Panc1 (cell line): ENCODE measurements at places on chromosomes 2 and 18.
A peak's percentile ranks its signal among the peaks of the same experiment; 100 is the strongest.

- DNase-seq: no peak
These were observed 245.8 kb downstream of the ZEB2 start for GRCh38 chr2:144274131-144274530.

GRCh38 chr2:177331466-177331997 is 61.0 kb upstream of the AGPS start:
- no peak for DNase-seq

DNA sequence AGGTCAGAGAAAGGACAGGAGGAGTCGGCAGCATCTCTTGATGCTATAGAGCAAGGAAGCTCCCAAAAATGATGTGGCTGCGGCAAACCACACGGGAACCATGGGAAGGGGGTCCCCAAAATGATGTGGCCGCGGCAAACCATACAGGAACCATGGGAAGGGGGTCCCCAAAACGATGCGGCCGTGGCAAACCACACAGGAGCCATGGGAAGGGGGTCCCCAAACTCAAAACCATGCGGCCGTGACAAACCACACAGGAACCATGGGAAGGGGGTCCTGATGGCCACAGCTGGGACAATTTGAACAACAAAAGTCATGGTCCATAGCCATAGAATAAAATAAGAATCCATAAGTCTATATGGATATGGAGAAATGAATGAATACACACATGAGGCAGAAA is 58.4 kb upstream of the GLI2 start:
- DNase-seq: no peak

DNA sequence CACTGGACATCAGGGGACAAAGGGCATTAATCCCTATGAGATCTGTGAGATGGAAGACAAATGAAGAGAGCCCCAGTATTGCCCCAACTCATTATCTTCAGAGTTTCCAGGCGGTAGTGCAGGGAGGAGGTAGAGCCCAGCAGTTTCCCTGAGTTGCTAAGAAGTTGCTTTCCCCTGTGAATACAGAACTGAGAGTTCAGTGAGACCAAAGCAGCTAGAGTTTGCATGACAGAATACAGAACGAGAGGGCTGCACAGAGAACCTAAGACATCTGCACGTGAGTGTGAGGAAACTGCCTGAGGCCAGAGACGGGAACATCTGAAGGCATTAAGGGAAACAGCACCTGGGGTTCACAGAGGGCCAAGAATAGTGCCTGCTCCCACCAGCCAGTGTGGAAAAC is 18.1 kb upstream of the PGAP1 start:
- DNase-seq: no peak

- DNase-seq: no peak
These were observed 8.4 kb downstream of the L3MBTL4 start for GRCh38 chr18:6406075-6406909.

DNA sequence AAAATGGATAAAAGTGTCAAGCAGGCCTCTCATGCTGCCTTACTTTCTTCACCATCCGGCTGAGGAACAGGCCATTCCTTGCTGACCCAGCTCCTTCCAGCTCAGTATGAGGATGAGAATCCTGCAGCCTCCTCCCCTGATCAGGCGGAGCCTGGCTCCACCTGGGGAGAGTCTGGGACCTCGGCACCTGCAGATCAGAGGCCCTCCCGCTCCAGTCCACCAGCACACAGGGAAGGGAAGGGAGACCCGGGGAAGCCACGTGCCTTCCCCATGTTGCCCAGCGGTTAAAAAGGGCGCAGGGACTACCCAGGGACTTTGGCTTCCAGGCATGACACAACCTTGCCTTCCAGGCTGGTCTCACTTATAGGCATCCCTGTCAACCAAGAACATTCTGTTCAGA is 172.0 kb downstream of the NDUFA10 start:
- no peak for DNase-seq

DNA sequence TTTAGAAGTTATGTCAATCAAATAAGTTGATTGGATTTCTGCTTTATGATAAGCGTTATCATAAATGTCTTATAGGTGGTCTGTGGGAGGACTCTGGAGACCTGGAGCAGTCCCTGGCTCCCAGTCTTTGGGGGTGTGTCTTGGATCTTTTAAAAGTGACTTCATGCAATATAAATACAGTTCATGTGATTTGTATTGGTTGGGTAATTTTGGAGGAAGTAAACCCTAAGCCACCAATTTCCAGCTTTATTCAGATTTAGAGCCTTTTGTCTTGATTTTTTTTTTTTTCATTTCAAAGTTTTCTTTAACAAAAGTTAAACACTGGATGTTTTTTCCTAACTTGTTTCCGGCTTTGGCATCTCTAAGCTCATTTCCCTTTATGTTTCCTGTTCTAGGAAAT is 68.8 kb downstream of the MAP4K4 start:
- DNase-seq: no peak

DNA sequence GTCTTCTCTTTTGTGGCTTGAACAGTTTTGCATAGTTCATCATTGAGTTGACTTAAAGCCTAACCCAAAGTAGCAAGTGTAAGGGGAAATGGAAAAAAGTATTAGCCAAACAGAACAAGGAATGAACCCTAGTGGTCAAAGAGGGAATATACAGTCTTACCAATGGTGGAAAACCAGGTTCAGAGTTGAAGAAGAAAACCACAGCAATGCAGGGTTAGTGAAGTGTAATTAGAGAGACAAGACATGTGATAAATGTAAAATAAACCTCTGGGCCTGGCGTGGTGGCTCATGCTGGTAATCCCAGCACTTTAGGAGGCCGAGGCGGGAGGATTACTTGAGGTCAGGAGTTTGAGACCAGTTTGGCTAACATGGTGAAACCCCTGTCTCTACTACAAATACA is 2.4 kb downstream of the TTN start:
- DNase-seq: no peak

- no peak for DNase-seq
These were observed 2.0 kb downstream of the SATB2 start for GRCh38 chr2:199455545-199456382.

DNA sequence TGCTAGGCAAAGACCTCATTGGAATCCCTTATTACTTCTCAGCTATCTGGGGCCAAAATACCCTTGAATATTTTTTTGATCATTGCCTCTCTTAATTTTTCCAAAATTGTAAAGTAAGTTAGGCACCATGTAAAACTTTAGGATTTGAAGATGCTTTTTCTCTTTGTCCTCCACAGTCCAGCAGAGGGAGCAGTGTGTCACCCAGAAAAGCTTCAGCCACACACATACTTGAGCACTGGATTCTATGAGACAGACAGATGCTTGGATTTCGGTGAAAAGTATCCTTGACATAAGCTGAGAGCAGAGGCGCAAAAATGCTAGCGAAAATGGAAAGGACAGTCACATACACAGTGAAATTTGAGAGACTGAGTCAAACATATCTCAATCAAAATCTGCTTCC is 74.7 kb upstream of the KCNJ3 start:
- peak; percentile 20 for DNase-seq

DNA sequence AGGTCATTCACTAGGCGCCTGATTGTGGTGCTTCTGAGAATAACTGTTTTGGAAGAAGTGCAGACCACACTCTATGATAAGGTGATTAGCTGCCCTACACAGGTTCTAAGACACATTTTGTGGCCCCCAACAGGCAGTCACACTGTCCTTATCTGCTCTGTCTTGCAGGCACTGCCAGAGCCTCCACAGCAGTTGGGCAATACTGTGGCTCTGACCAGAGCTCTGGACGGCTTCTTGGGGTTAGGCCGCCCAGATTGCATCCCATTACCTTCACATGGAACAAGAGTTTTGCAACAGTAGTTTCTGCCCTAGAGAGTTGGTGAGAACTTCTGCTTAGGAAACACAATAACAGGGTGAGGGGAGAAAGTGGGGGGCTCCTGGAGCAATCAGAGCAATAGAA is 22.7 kb downstream of the RUFY4 start:
- DNase-seq: no peak

GRCh38 chr18:13003466-13003896 is 12.3 kb downstream of the CEP192 start:
- DNase-seq: no peak

- DNase-seq: no peak
These were observed 36.9 kb downstream of the SCN9A start for GRCh38 chr2:166338831-166339339.

- no peak for DNase-seq
These were observed 40.5 kb upstream of the KIDINS220 start for GRCh38 chr2:8877894-8878293.

GRCh38 chr2:202821206-202822160 is 50.1 kb downstream of the ICA1L start:
- DNase-seq: no peak

GRCh38 chr18:55786651-55787272 is 198.8 kb upstream of the TCF4 start:
- no peak for DNase-seq

DNA sequence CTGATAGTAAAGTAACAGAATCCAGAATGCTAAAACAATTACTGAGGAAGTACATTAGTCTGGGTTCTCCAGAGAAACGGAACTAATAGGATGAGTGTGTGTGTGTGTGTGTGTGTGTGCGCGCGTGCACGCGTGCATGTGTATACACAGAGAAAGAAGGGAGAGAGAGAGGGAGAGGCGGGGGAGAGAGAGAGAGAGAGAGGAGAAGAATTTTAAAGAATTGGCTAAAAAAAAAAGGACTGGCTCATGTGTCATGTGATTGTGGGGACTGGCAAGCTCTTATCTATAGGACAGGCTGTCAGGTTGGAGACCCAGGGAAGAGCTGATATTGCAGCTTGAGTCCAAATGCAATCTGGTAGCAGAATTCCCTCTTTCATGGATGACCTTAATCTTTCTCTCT is 976.2 kb upstream of the CDH2 start:
- DNase-seq: no peak

DNA sequence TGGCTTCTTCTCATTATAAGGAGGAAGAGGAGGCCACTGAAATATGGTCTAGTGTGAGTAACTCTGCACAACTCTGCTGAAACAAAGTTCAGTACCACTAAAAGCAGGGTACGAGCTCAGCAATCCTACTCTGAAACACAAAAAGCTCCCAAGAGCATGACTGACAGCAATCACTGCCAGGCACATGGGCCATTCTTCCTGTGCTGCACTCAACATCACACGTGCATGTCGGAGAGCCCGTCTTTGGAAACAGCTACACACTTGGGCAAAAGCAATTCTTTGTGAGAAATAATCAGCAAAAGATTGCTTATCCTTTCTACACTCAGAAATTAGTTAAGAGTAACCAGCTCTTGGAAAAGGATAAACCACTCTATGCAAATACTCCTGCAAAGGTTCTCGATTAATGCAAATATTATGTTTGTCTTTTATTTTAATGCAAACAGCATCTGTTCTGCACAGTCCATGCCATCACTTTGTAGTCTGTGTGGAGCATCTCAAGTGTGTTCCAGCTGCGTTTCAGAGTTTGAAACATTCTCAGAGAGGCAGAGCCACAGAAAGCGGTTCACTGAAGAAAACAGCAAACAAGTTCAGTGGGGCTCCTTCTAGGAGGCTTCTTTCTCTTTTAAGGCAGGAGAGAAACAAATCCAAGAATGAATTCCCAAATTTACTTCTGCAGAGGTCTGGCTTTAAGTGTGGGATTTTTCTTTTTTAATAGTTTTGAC is 145.0 kb downstream of the HDAC4 start:
- no peak for DNase-seq
